ENCODE measurements at places on chromosomes 4 and X. TPM values are rescaled to one million over a fixed set of nuclear protein-coding genes. Genes with fewer than 3 reads are reported as not detected.

The GLUD2 gene
- 0.80 TPM for polyA plus RNA-seq

- H3K4me1 ChIP-seq = no peaks in the 10 kb centered on the region
- H3K27me3 ChIP-seq = no peaks in the 10 kb centered on the region
- H3K4me3 ChIP-seq = peak within 1 kb of the TSS; percentile 79
- H3K27ac ChIP-seq = peak within 1 kb of the TSS; percentile 74
Observed at GRCh38 chrX:108091264-108091877, at the start of the genes ATG4A and PSMD10. Gene ATG4A, plus strand, starts transcription at chrX:108091778. Its CDS starts 49 bp downstream, at chrX:108091827. Gene PSMD10, minus strand, starts transcription at chrX:108091542. Its CDS starts 22 bp downstream, at chrX:108091520.

The SHROOM4 gene
- 0.45 TPM for polyA plus RNA-seq

The TLR7 gene
- polyA plus RNA-seq = not detected

GRCh38 chrX:49840679-49841078, 11.6 kb downstream of the PAGE4 start:
- H3K4me1 ChIP-seq = no peaks in the 10 kb centered on the region
- H3K4me3 ChIP-seq = no peak overlapping the region
- no peaks in the 10 kb centered on the region for H3K27me3 ChIP-seq

DNA sequence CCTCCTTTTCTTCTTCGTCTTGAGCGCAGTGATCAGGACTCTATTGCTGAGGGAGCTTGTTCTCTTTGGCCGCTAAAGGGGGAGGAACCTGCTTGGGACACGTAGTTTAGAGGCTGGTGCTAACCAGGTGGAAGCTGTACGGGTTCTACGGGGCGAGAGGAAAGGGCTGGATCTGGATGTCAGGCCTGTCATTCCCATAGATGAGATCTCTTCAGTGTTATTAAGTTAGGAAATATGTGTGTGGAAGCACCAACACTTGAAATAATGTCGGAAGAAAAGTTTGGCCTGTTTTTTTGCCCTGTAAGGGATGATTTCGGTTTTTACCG, 643 bp downstream of the SRP72 start:
- peak; percentile 37 for DNase-seq
- H3K27me3 ChIP-seq = no peaks in the 10 kb centered on the region
- peaks cover 7% of the 10 kb centered on the region for H3K36me3 ChIP-seq
- H3K4me1 ChIP-seq = peaks cover 2% of the 10 kb centered on the region

DNA sequence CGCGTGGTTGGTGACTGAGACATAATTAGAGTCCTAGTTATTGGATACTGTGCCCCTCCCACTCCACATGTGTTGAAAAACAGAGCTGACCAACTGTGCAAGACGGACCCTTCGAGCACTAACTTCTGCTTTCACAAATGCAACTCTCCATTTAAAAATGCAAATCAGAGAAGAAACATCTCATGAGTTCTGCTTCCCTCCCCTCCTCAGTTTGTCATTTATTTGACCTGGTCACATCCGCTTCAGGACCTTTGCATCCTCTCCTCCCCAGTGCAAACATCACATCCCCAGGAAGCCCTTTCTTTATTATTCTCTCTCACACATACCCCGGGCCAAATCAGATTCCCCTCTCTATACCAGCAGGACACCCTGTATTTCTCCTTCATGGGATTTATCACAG, 38.1 kb upstream of the NOCT start:
- no peak overlapping the region for H3K4me3 ChIP-seq
- H3K36me3 ChIP-seq = no peaks in the 10 kb centered on the region
- peaks cover 2% of the 10 kb centered on the region for H3K4me1 ChIP-seq
- no peak overlapping the region for H3K27ac ChIP-seq
- no peak for DNase-seq
- H3K27me3 ChIP-seq = no peaks in the 10 kb centered on the region

- no peaks in the 10 kb centered on the region for H3K36me3 ChIP-seq
- H3K27ac ChIP-seq = no peak overlapping the region
- H3K27me3 ChIP-seq = peaks cover 2% of the 10 kb centered on the region
- peak; percentile 36 for DNase-seq
- no peak overlapping the region for H3K4me3 ChIP-seq
- no peaks in the 10 kb centered on the region for H3K4me1 ChIP-seq
Observed at GRCh38 chrX:119218198-119218597, 17.9 kb upstream of the PGRMC1 start.

The SPATA4 gene
- 0.09 TPM for polyA plus RNA-seq

The USP51 gene
- polyA plus RNA-seq = 0.95 TPM

- no peaks in the 10 kb centered on the region for H3K27me3 ChIP-seq
- H3K4me1 ChIP-seq = no peaks in the 10 kb centered on the region
- no peak overlapping the region for H3K27ac ChIP-seq
- DNase-seq = no peak
- H3K36me3 ChIP-seq = no peaks in the 10 kb centered on the region
- H3K4me3 ChIP-seq = no peak overlapping the region
Observed at GRCh38 chr4:100644150-100644549, 126.3 kb upstream of the EMCN start.

- H3K36me3 ChIP-seq = no peaks in the 10 kb centered on the region
- no peak for DNase-seq
- no peak overlapping the region for H3K4me3 ChIP-seq
- no peaks in the 10 kb centered on the region for H3K4me1 ChIP-seq
- H3K27me3 ChIP-seq = peaks cover 4% of the 10 kb centered on the region
- H3K27ac ChIP-seq = no peak overlapping the region
Observed at GRCh38 chr4:7169134-7169533, 23.2 kb upstream of the SORCS2 start.

GRCh38 chr4:40842318-40842717, 92.6 kb downstream of the NSUN7 start:
- H3K36me3 ChIP-seq = no peaks in the 10 kb centered on the region
- no peaks in the 10 kb centered on the region for H3K4me1 ChIP-seq
- no peak overlapping the region for H3K27ac ChIP-seq
- H3K4me3 ChIP-seq = no peak overlapping the region
- peak; percentile 50 for DNase-seq
- no peaks in the 10 kb centered on the region for H3K27me3 ChIP-seq
